ENCODE measurements at places on chromosomes 13 and 19.

- no peak for DNase-seq
These were observed 755 bp upstream of the RAB3A start for GRCh38 chr19:18204394-18205199.

GRCh38 chr13:36778083-36778671 is 40.8 kb upstream of the RFXAP start:
- DNase-seq = no peak

GRCh38 chr13:40231751-40232150 is 434.7 kb downstream of the FOXO1 start:
- no peak for DNase-seq

DNA sequence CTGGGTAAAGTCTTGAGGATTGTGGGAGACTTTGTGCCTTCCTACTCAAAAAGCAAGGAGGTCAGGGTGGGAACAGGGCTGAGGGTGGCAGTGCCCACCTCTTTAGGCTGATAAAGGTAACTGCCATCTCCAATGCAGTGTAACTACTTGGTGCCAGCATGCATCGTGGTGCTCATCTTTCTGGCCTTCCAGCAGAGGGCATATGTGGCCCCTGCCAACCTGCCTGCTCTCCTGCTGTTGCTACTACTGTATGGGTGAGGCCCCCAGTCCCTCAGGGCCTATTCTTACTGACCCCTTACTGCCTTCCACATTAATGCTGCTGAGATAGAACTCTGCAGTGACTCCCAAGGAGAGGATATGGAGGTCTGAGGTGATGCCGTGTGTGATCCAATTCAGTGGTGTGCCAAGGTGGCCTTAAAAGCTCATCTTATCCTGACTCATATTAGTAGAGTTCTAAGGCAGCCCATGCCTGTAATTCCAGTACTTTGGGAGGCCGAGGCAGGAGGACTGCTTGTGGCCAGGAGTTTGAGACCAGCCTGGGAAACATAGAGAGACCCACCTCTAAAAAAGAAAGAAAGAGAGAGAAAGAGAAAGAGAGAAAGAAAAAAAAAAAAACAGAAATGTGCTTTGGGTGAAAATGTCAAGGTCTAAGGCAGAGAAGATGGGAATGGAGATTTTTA is 9.7 kb upstream of the ARHGAP45 start:
- peak; percentile 32 for DNase-seq

GRCh38 chr19:43883864-43884263 is 51.2 kb downstream of the ZNF45 start:
- DNase-seq = no peak

DNA sequence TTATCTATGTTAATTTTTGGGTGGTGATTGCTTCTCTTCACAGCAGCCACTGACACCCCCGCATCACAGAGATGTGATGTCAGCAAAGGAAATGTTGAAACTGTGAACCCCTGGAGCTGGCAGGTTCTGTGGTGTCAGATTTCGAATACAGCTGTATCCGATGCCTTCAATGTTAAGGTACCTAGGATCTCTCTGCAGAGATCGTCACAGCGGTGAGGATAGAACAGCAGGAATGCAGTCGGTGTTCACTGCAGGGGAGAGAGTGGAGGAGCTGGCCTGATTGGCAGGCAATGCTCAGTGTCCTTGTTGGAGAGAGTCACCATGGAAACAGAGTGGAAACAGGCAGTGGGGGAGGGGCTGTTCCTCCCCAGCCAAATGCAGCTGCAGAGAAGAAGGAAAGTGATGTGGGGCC is 79.5 kb upstream of the ZNF835 start:
- DNase-seq = no peak
